ENCODE measurements at places on chromosomes 11 and 22. TPM values are rescaled to one million over a fixed set of nuclear protein-coding genes. Genes with fewer than 3 reads are reported as not detected.

- DNase-seq: peak; percentile 63
Measured at GRCh38 chr11:17734418-17734911, at the start of gene KCNC1. Gene KCNC1 (plus strand): TSS chr11:17734781. CDS start chr11:17736003, 1,222 bp downstream.

DNA sequence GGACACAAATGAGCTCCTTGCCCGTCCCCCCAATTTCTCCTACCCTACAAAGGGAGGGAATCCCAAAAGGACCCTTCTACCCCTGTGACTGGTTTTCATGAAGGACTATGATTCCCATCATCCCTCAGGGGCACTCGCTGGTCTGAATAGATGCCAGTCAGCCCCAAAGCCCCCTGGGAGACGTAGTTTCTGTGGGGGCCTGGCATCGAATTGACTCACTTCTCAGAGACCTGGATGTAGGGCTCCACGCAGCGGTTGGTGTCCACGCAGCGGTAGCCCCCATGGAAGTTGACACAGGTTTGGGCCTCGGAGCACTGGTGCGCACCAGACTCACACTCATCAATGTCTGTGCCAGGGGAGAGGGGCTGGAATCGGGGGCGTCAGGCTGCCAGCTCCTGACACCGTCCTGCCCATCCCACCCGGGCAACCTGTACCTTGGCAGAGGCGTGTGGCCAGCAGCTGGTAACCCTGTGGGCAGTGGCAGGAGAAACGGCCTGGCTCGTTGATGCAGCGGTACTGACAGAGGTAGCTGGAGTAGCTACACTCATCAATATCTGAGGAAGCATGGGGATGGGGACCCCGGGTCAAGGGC, 4.4 kb downstream of the EFEMP2 start:
- no peak for DNase-seq

DNA sequence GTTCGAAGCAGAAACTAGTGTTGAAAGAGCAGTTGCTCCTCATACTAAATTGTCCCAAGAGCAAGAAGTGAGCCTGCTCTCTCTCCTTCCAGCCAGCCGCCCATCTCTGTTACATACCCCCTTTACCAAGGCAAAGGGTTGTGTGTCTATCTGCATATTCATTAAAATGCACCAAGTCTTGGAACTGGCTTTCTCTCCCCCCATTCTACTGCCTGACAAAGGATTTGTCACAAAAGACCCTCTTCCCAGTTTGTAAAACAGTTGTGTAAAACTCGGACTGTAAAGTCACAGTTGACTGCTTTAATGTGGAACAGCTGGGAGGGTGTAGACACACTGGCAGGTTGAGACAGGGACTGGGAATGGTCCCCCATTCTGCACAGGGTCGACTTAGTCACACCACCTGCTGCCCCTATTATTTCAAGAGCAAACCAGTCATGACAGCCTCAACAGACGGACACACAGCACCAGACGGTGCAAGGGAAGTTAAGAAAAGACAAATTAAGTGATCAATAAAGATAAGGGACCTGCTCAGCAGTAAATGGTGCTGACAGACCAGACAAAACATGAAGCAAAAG, 60.0 kb upstream of the HTATIP2 start:
- no peak for DNase-seq

DNA sequence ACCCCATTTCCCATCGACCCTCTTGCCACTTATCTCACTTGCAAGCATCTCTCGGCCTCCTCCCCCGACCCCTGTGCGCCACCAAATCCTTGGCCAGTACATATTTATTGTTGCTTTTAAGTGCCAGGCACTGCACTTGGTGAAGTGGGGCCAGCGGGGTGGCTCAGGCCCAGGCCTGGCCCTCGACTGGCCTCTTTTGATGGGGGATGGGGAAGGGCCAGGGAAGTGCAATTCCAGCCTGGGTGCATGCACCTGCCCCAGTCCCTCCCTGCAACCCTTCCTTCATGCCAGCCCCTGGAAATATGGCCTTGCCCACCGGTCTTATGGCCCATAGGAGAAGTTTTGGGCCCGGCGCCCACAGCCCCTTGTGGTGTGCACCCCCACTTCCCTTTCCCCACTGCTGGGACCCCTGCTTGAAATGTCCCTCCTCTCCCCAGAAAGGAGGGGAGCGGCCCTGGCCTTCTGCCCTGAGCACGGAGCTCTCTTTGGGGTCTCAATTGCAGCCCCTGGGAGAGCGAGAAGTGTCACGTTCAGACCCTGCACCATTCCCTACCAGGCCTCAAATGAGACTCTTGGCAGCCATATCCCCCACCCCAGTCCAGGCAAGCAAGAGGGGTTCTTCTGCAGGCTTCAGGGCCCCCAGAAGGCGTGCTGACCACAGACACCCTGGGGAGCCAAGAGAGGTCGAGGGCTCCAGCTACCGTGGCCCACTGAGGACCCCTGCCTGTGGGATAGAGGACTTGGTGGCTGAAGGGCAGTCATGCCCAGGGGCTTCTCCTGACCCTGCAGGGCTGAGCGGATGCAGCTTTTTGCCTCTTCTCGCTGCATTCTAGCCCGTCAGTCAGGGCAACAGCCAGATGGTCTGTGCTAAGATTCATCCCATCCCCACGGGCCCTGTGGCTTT, 961 bp downstream of the SUSD2 start:
- no peak for DNase-seq

Gene PTPRJ
- 9.7 TPM for total RNA-seq

Gene CECR2
- total RNA-seq: 1.1 TPM

Gene C11orf52
- 14.4 TPM for total RNA-seq

Gene UBQLN3
- total RNA-seq: not detected

Gene MPST
- total RNA-seq: 81.8 TPM
